Right hindlimb (tissue), 1 donor: ENCODE measurements at places on chromosomes 13 and 19.

GRCh38 chr13:99690426-99691174, 189.3 kb downstream of the TM9SF2 start:
- no peak for DNase-seq

GRCh38 chr13:48066310-48066989, 28.5 kb downstream of the MED4 start:
- no peak for DNase-seq

GRCh38 chr13:52925251-52925650, 76.8 kb upstream of the PCDH8 start:
- peak; percentile 67 for DNase-seq

DNA sequence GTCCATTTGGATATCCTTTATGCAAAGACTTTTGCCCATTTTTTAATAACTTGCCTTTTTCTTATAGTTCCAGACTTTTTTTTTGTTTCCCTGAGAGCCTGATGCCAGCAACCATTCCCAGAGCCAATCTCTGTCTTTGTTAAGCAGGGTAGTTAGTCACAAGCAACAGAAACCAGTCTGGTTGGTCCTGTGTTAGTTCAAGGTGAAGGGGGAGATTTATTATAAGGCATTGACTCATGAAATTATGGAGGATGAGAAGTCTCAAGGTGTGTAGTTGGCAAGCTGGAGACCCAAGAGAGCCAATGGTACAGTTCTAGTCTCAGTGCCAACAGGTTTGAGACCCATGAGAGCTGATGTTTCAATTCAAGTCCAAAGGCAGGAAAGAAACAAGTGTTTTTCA, 33.0 kb downstream of the GPR12 start:
- DNase-seq = no peak

DNA sequence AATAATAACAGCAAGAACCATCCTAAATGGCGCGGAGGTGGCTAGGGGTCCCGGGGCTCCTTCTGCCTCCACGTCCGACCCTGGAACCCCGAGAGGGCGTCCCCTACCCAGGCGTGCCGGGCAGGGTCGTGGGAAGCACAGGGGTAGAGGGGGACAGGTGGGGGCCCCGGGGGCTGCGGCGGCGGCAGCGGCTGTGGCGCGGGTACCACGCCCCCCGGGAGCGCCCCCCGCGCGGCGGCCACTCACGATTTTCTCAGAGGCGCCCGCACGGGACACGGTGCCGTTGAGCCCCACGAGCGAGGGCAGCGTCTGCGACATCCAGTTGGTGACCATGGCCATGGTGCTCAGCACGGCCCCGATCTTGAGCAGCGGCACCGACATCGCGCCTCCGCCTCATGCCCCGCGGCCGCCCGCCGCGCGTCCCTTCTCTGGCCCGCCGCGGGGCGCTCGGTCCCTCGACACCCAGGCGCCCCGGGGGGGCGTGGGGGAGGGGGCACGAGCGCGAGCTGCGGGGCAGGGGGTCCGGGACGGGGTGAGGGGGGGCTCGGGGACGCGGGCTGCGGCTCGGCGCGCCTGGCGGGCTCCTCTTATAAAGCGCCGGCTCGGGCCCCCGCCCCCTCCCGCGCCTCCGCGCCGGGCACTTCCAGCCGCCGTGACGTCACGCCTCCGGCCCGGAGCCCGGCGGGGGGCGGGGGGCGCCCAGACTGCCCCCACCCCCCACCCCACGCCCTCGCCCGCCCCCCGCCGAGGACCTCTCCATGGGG, 22.9 kb downstream of the OLFM2 start:
- DNase-seq = peak; percentile 36

GRCh38 chr19:20669263-20669662, 7.9 kb upstream of the ZNF626 start:
- DNase-seq = peak; percentile 44
